ENCODE measurements at places on chromosomes 1 and 21. TPM values are rescaled to one million over a fixed set of nuclear protein-coding genes. Genes with fewer than 3 reads are reported as not detected.
A peak's percentile ranks its signal among the peaks of the same experiment; 100 is the strongest.

- no peaks in the 10 kb centered on the region for H3K27me3 ChIP-seq
- H3K27ac ChIP-seq: peak overlapping the region; percentile 81
- DNase-seq: no peak
- H3K4me1 ChIP-seq: peaks cover 60% of the 10 kb centered on the region
- H3K36me3 ChIP-seq: peaks cover 18% of the 10 kb centered on the region
- H3K4me3 ChIP-seq: no peak overlapping the region
These were observed 2.7 kb upstream of the ARTN start for GRCh38 chr1:43930949-43931275.

DNA sequence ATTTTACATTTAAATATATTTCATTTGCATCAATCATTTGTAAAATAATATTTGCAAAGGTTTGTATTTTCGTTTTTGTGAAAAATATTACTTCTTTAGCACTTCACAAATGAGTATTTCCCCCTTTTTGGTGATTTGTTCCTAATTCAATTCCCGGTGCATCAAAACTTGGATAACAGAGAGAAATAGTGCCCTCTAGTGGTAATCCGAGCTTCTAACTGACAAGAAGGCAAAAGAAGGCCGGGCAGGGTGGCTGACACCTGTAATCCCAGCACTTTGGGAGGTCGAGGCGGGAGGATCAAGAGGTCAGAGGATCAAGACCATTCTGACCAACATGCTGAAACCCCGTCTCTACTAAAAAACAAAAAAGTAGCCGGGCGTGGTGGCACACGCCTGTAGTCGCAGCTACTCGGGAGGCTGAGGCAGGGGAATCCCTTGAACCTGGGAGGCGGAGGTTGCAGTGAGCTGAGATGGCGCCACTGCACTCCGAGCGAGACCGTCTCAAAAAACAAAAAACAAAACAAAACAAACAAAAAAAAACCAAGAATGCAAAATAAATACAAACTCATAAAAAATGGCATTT lies 137.7 kb downstream of the COL11A1 start:
- H3K36me3 ChIP-seq: no peaks in the 10 kb centered on the region
- no peak overlapping the region for H3K27ac ChIP-seq
- no peaks in the 10 kb centered on the region for H3K4me1 ChIP-seq
- no peaks in the 10 kb centered on the region for H3K27me3 ChIP-seq
- H3K4me3 ChIP-seq: no peak overlapping the region
- no peak for DNase-seq

GRCh38 chr21:46561445-46562090 lies 43.3 kb downstream of the S100B start:
- no peak overlapping the region for H3K27ac ChIP-seq
- DNase-seq: no peak
- no peak overlapping the region for H3K4me3 ChIP-seq
- no peaks in the 10 kb centered on the region for H3K27me3 ChIP-seq

The APOBEC4 gene
- not detected for polyA plus RNA-seq

The ABCA4 gene
- 0.02 TPM for polyA plus RNA-seq
